ENCODE measurements at places on chromosomes 6 and 20.

- no peak for DNase-seq
Measured at GRCh38 chr6:73062837-73063236, 162.5 kb downstream of the KHDC1L start.

GRCh38 chr20:47225458-47225857, 131.0 kb downstream of the ZMYND8 start:
- DNase-seq: no peak

DNA sequence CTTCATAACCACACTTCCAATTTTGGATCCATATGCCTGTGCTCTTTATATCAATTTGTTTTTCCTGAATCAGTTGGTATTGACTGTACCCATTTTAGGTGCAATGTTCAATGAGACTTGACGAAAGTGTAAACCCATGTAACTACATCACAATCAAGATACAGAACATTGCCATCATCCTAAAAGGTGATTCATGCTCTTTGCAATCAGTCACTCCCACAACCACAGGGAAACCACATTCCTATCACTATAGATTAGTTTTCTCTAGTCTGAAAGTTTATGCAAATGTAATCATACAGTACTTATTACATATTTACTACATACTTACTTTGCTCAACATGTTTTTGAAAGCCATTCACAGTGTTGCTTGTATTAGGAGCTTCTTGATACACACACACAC, 167.4 kb downstream of the ADGRG6 start:
- DNase-seq: no peak

- DNase-seq: peak; percentile 58
Measured at GRCh38 chr6:113414511-113414910, 442.6 kb upstream of the MARCKS start.

- DNase-seq: no peak
Measured at GRCh38 chr6:12101653-12102312, 89.7 kb downstream of the HIVEP1 start.

DNA sequence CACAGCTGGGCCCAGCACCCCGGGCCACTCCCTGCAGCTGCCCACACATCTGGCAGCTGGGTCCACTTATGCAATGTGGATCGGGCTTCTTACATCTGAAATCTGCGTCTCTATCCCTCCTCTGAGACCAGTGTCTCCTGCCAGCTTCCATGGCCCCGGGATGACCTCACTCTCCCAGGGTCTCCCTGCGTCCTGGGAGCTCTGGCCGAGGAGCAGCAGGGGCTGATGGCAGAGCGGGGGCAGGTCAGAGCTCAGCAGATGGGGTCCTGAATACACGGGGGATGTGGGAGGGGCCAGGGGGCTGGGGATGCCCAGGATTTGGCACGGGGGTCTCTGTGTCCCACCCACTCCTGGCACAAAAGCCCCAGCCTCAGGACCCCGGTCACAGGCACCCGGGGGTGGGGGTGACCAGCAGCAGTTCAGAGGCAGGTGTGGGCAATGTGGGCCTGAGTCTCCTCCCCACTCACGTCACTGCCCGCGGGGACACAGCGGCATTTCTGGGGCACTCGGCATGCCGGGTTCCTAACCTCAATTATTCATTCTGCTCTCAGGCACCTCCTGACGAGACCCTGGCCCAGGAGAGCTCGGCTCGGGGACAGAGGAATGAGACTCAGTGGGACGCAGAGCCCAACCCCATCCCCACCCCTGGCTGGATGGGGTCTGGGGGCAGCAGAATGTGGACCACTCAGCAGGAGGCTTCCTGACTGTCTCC, 16.4 kb downstream of the CHRNA4 start:
- DNase-seq: peak; percentile 89

GRCh38 chr6:167941822-167942221, 55.6 kb upstream of the KIF25 start:
- no peak for DNase-seq

GRCh38 chr6:168583821-168584220, 142.8 kb downstream of the SMOC2 start:
- DNase-seq: no peak

DNA sequence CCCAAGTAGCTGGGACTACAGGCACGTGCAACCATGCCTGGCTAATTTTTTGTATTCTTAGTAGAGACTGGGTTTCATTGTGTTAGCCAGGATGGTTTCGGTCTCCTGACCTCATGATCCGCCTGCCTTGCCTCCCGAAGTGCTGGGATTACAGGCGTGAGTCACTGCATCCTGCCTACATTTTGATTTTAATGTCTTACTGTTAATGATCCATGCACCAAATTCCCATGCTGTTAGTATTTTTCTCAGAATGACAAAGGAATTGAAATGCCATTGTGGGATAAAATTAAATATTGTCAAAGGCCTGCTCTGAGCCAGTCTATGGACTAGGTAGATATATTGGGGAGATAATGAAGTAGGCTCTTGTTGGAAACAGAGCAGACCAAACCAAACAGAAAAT, 28.2 kb downstream of the CBFA2T2 start:
- DNase-seq: no peak

- no peak for DNase-seq
Measured at GRCh38 chr20:39839399-39840119, 849.5 kb downstream of the MAFB start.

DNA sequence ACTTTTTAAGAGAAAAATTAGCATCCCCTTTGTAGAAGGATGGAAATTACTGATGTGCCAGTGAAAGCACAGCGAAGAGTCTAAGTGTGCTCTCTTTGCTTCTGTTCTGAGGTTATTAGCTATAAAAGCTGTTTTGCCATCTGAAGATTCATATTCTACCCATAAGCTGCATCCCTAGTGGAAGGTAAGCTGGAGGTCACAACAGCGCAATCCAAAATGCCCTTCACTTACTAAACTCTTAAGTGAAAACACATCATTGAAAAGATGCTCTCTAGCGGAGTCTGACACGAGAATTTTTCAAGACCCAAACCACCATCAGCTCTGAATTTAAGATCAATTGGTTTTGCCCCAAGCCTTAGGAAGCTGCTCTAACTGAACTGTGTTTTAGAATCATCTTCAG, 113.5 kb downstream of the ZMYND8 start:
- DNase-seq: no peak

GRCh38 chr6:147879031-147879580, 370.6 kb downstream of the SAMD5 start:
- no peak for DNase-seq

DNA sequence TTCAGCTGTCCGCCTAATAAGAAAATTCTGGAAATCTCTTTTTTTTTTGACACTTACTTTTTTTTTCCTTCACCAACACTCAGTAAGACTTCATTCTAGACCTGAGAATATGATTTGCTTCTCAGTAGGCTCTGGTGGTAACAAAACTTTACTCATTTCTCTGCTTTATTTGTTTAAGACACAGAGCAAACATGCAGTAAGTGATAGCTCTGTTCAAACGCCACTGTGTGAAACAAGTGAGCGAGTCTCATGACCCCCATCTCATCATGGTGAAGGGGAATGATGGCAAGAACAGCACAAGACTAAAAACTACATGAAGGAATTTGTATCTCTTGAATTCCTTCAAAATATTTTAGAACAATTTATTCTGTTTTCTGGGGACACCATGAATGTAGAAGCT, 541.6 kb upstream of the POU3F2 start:
- DNase-seq: no peak

GRCh38 chr20:38222231-38222922, 38.2 kb downstream of the KIAA1755 start:
- peak; percentile 69 for DNase-seq

GRCh38 chr6:121897337-121897760, 461.9 kb downstream of the GJA1 start:
- DNase-seq: no peak

DNA sequence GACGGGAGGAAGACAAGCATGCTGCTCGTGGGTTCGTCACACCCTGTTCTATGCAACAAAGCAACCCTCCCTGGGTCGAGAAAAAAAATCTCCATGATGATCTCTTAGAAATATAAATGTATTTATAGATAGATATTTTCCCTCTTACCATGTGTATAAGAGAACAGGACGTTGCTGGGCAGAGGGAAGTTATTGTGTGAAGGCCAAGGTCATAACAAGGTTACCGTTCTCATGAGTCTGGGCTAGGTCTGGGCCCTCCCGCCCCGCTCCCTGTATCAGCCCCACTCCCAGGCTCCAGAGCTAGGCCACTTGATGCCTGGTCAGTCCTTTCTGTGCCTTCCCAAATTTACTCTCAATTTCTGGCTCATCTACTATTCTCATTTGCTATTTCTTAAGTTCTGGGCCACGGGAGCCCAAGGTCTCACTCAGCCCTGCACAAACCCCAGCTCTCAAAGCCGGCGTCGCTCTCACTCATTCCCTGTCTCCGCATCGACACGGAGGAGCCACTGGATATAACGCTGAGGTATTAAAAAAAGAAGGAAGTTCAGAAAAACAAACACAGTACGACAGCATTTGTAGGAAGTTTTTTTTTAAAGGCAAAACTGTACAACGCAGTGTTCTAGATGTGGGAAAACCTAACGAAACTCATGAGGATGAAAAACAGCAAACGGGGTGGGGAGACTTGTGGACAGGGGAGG, 96.8 kb downstream of the PSMG4 start:
- DNase-seq: peak; percentile 74

Data from right cardiac atrium (tissue), 5 donors.